ENCODE measurements at places on chromosomes 1 and 21.

- DNase-seq, result no peak
Measured at GRCh38 chr1:208921259-208921658, 662.3 kb upstream of the CAMK1G start.

- DNase-seq, result no peak
Measured at GRCh38 chr1:165487921-165488320, 43.0 kb upstream of the RXRG start.

DNA sequence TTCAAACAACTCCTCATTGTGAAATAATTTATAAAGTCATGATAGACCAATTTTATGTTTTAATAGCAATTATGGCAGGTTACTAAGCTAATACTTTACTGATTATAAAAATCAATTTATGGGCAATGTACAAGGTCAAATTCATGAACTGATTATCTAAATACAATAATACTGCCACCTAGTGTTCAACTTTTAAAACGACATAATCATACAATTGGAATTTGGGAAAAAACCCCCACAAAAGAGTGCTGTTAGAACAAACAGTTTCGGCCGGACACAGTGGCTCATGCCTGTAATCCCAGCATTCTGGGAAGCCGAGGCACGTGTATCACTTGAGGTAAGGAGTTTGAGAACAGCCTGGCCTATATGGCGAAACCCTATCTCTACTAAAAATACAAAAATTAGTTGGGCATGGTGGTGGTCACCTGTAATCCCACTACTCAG, 14.0 kb downstream of the GTF2B start:
- DNase-seq, result no peak

GRCh38 chr21:34536820-34537219, 24.8 kb upstream of the KCNE1 start:
- DNase-seq, result no peak

- no peak for DNase-seq
Measured at GRCh38 chr1:52542085-52542688, 10.7 kb downstream of the TUT4 start.

DNA sequence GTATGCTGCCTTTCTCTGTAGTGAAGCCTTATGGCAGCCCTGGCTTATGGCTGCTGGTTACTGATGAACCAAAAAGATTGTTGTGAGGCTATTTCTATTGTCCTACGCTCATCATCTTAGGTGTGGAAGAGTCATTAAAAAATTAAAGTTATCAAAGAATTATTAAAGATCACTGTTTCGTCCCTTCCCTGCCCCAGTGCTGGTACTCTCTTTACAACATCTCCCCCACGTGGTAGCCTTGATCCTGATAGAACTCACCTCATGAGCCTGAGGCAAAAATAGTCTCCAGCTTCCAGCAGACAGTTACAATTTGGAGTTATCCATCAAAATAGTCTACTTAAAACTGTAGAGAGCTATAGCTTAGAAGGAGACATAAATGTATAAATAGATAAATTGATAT, 201.5 kb downstream of the S1PR1 start:
- DNase-seq, result no peak

DNA sequence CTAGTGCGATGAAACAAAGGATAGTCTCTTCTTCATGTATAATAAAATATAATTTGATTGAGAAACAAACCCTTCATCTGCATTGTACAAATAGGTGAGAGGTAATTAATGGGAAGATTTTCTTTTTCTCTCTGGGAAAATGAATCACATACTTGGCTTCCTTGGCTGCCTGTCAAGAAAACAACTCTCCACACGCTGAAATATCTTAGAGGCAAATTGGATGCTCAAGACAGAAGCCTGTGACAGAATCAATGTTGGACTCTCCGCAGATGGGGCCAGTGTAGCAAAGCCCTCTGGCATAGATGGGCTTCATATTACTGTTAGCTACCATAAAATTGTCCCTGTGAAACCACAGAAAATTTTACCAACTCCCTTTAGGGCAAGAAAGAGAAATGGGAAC, 186.6 kb downstream of the GRIK1 start:
- no peak for DNase-seq

DNA sequence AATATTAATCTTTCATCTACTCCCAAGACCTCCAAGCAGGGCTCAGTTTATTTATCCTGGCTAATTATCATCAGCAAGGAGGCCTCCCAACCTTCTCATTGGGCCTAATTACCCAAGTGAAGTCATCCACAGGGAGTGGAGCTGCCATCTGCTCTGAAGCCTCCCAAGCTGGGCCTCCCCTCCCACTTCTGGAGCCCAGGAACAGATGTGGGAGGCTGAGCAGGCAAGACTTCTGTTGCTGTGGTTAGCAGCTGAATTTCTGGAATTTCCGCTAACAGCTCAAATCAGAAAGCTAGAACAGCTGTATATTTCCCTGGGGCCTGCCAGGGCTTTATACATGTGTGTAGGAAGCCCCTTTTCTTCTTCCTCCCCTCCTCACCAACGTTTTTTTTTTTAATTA, 127.5 kb downstream of the UCK2 start:
- no peak for DNase-seq

GRCh38 chr1:206606867-206607266, 5.4 kb downstream of the EIF2D start:
- no peak for DNase-seq

DNA sequence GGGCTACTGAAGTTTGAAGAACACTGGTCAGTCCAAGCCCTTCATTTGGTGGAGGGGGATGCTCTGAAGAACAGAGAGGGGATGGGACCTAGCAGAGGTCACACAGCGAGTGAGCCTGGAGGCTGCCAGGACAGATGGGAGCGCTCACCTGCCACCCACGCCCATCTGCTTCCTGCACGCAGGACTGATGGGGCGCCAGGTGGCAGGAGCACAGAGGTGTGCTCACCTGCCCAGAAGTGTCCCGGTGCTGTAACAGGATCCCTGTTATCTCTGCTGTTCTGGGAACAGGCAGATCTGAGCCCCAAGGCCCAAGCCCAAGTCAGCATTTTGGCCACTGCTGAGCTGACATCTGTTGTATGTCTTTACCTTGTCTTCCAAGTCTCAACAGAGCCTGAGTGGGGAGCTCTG, 40.5 kb downstream of the EPHB2 start:
- peak; percentile 4 for DNase-seq

DNA sequence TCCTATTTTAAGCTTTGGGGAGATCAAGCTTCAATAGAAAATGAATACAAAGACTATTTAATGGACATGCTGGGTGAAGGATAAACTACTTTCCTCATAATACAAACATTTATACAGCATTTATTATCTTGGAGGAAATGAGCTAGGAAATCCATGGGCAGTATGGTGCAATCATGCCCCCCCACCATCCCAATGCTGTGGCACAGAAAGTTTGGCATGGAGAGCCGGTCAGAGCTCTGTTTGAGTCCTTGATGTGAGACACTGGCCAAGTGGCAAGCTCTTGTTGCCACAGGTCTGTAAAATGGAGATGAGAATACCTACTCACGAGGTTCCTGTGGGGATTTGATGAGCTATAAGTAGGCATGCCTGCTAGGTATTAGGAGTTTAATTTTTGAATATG, 120.6 kb downstream of the MAB21L3 start:
- DNase-seq, result no peak

DNA sequence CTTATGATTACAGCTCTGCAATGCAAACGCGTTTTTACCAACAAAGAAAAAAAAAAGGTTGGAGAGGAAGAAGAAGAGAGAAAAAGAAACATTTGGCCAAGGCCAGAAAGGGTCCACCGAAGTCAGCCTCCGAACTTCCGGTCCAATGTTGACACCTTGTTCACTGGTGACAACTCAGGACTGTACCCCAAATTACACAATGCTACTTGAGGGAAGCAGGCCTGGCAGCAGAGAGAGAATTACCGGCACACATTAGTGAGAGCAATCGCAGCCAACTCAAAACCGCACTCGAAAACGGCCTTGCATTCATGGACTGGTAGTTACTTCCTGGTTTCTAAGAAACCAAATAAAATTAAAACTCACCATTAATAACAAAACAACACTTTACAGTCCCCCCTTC, 652.5 kb downstream of the KIF26B start:
- DNase-seq, result no peak

- DNase-seq, result no peak
Measured at GRCh38 chr1:201259476-201260235, 23.6 kb upstream of the PKP1 start.

DNA sequence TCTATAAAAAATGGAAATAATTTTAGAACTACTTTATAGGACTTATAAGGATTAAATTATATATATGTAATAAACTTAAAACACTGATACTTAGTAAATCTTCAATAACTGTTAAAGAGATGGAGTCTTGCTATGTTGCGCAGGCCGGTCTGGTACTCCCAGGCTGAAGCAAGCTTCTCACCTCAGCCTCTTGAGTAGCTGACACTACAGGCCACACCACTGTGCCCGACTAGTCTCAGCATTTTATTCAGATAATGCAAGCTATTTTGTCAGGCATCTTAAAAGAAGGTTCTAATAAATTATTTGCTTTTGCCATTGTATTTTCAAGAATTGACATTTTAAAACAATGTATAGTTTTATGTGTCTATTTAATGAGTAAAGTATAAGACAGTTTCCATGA, 20.8 kb downstream of the CNST start:
- DNase-seq, result no peak

DNA sequence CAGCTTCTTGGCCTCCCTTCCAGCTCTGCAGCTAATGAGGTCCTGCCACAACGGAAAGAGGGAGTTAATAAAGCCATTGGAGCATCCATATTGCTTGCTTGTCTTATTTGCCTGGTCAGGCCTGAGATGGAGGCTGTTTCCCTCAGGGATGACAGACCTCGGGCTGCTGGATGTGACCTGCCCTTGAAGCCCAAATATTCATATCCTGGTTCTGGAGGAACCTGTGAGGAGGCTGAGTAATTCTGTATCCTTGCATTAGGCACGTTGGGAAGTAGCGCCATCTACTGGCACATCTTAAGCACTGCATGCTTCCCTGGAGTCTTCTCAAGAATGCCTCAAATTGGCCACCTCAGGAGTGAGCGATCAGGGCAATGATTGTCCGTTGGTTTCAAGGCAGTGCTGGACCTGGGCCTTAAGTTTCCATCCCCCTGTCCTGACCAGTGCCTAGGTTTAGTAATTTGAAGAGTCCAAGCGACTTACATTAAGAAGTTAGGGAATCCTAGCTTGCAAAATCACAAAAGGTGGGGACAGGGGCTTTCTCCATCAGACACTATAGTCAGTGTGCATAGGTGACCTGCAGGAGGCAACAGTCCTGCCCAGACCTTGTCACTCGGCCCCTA, 13.8 kb upstream of the NASP start:
- DNase-seq, result no peak

GRCh38 chr1:41802532-41803501, 115.9 kb downstream of the HIVEP3 start:
- DNase-seq, result no peak

DNA sequence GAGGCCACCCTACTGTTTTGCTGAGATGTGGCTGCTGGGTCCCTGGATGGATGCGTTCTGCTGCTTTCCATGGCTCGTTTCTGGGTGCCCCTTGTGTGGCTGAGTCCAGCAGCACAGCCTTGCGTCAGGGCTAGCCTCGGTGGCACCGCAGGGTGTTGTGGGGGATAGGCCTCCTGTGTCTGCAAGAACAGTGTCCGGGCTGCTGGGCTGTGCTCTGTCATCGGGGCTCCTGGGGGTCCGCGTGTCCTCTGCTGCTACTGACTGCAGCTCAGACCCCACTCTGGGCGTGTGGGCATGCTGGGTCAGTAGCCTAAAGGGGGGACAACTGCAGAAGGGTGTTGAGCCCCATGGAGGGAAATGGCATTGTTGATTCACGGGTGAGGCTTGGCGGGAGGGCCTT, 4.9 kb downstream of the RRP1 start:
- no peak for DNase-seq

DNA sequence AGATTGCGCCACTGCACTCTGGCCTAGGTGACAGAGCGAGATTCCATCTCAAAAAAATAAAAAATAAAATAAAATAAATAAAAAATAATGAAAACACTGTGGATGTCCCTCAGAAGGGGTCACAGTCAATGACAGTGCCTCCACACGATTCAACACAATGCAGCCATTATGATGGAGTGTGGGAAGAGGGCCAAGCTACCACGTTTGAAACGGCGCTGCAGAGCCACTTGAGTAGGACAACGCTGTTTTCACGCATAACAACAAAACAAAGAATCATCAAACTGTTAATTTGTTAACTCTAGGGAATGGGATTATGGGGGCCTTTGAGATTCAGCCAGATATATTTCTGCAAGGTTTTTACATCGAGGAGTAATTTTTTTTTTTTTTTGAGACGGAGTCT, 36.5 kb downstream of the NKAIN1 start:
- DNase-seq, result no peak

- no peak for DNase-seq
Measured at GRCh38 chr1:20008391-20008841, 29.0 kb upstream of the PLA2G2A start.

- no peak for DNase-seq
Measured at GRCh38 chr1:227775841-227776240, 39.6 kb upstream of the PRSS38 start.

GRCh38 chr1:232899268-232899667, 51.1 kb upstream of the NTPCR start:
- DNase-seq, result no peak

- no peak for DNase-seq
Measured at GRCh38 chr1:78664763-78665162, 15.1 kb downstream of the IFI44 start.

GRCh38 chr1:89652373-89652772, 19.5 kb downstream of the LRRC8C start:
- DNase-seq, result no peak

DNA sequence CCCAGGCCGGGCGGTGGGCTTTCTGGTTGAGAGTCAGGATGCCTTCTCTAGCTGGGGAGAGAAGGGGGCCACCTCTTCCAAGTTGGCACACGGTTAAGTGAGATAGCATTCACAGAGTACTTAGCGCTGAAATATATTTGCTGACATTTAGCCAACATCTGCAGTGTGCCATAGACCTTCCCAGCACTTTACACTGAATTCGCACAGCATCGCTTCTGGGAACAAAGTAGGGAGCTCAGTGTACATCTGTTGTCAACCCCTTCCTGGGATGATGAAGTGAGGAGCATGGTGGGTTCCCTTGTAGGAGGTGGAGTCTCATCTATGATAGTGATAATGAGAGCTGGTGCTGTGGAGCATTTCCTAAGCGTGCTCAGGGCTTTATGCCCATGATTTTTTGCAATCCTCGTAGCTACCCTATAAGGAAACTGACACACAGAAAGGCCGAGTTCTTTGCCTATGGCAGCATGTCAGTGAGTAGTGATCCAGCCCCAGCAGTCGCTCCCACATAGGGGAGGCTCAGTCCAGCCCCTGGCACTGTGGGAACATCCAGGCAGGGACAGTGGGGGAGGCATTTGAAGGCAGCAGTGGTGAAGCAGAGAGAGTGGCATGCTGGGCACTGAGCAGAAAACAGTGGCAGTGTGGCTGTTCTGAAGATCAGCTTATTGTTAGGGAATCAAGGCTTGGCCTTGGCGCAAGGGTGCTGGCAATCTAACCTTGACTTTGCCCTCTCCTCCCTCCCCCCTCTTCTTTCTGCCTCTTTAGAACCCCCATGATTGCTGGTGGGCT, 176.2 kb downstream of the PGBD5 start:
- DNase-seq, result no peak

DNA sequence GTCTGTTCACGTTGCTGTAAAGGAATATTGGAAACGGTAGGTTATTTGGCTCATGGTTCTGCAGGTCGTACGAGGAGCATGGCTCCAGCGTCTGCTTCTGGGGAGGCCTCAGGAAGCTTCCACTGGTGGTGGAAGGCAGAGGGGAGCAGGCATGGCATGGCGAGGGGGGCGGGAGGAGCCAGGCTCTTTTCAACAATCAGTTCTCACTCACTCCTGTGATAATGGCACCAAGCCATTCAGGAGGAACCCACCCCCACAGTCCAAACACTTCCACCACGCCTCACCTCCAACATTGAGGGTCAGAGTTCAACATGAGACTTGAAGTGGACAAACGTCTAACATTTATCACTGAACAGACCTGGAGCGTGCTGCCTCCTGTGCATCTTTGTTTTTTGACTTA, 141.2 kb downstream of the PGBD5 start:
- DNase-seq, result no peak

GRCh38 chr1:119908661-119909060, 12.3 kb upstream of the ADAM30 start:
- peak; percentile 51 for DNase-seq
